KG1 (cell line): ENCODE measurements at places on chromosomes 5 and 9.

DNA sequence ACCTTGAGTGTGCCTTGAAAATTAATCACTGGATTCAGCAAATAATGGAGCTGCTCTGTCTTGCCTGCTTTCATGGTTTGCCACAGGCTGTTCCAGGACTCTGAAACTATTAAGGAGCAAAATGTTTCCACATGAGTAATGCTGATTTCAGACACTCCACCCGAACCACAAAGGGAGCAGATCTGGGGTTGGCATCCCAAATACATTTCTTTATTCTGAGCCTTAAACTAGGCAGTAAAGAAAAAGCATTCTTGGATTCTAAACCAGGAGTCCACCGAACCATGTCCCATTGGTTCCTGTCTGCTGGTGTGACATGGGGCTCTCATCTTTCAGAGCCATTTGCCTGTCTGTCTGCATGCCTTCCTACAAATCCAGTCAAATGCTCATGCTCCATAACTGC, 10.1 kb upstream of the C1QTNF3 start:
- DNase-seq: no peak

- no peak for DNase-seq
These were observed 42.7 kb upstream of the RARS1 start for GRCh38 chr5:168443533-168443932.

DNA sequence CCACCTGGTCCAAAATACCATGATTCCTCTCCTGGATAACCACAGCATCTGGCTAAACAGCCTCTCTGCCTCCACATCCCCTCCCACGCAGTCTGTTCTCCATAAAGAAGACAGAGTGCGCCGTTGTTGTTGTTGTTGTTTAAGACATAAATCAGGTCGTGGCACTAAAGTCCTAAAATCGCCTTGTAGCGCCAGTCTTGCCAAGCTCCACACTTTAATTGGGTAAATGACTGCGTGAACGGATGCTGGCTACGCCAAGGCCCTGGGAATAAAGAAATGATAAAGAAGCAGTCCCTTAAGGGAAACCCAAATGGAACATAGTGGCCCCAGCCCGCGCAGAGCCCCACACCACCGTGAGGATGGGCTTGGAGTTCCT, 364 bp upstream of the SFXN1 start:
- DNase-seq: no peak

DNA sequence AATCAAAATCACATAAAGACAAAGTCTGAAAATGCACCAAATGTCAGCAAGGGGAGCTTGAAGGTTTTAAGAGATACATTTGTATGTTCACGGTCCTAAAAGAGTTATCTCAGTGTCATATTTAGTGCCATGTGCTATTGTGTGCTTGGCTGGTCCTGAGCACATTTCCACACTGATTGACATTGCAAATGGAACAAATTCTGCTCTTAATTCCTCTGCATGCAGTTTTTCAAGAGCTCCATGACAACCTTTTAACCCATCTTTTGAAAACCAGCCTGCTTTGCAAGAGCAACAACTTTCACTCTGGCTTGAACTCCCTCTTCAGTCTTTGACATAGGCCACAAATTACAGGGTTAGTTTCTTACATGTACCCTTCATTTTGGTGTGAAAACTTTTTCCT, 175.4 kb upstream of the ACTBL2 start:
- DNase-seq: no peak

DNA sequence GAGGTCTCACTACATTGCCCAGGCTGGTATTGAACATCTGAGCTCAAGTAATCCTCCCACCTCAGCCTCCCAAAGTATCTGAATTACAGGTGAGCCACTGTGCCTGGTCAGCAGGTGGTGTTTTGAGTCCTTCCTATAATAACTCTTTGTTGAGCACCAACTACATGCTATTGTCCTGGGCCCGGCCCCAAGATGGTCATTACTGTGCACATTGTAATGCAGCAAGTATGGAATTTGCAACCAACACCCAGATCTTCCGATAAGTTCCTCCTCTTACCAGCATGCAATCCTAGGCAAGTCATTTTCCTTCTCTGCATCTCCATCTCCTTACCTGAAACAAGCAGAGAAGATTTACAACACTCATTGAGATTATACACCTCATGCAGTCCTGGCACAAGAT, 510.3 kb upstream of the KLF4 start:
- no peak for DNase-seq

DNA sequence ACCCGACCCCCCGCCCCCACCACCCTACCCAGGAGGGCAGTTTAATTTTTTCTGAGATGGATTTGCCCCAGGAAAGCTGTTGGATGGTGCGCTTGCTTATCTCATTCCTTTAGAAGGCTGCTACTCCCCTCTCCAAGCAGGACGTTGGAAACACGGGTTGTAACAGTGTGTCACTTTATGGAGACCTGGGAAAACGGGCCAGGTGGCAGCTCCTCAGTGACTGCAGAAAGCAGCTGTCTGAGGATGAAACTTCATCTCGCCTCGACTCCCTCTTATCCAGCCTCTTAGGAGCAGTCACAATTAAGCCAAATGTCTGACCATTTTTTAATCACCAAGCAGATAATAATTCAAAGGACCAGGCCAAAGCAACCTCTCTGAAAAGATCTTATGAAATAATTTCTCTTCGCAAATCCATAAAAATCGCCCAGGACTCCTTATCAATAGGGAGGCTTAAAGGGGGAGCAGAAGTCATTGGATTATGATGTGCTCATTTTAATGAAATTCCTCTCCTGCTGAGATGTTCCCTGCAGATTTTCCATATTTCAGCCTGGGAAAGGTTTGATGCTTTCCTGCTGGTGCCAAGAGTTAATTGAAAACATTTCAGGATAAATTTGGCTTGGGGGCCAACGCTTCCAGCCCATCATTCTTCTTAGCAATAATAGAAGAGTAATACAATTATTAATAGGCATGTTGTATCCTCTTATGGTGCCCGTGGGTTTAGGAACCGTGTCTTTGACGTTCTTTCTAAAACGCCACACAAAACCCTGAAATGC, 26.0 kb downstream of the GAS1 start:
- DNase-seq: no peak

- DNase-seq: no peak
These were observed 83.2 kb upstream of the SMIM15 start for GRCh38 chr5:61245486-61245885.

GRCh38 chr5:100446879-100447430, 88.2 kb upstream of the FAM174A start:
- DNase-seq: no peak

GRCh38 chr9:14066831-14067230, 247.1 kb downstream of the NFIB start:
- DNase-seq: no peak

DNA sequence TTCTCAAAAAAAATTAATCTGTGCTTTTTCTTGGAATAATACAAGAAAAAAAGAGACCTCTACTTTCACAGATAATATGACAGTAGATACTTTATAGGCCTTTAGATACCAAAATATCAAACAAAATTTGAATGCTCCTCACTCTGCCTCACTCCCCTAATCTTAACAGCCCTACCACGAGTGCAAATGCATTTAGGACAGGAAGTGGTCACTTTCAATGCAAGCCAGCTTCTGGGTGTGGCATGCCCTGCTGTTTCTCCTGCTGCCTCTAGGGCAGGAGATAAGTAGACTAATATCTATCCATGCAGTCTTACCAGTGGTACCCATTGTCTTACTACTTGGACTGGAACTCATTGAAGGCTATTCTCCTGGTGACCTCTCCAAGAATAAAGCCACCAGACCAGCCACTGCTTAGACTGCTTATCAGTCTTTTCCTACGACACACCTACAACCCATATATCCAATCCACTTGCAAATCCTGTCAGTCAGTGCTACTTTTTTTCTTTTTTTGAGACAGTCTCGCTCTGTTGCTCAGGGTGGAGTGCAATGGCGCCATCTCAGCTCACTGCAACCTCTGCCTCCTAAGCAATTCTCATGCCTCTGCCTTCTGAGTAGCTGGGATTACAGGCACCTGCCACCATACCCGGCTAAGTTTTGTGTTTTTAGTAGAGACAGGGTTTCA, 23.0 kb downstream of the FRRS1L start:
- DNase-seq: no peak

- DNase-seq: no peak
These were observed 14.0 kb upstream of the TCF7 start for GRCh38 chr5:134100283-134101091.

- DNase-seq: peak; percentile 36
These were observed 295.5 kb upstream of the SMC2 start for GRCh38 chr9:103798620-103799019.

- DNase-seq: no peak
These were observed 56.3 kb downstream of the GDA start for GRCh38 chr9:72205513-72205912.

DNA sequence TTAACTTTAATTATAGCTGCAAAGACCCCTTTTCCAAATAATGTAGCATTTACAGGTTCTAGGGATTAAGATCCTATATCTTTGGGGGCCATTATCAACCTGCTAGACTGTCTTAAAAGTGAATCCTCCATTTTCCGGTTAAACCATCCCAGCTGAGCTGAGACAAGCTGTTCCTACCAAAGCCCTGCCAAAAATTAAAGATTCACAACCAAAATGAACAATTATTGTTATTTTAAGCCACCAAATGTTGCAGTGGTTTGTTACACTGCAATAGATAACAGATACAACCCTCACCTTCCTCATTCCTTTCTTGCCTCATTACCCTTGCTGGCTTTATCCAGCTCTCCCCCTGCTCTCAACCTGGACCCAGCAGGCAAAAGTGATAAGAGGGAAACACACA, 343.4 kb downstream of the CDK5RAP2 start:
- no peak for DNase-seq

DNA sequence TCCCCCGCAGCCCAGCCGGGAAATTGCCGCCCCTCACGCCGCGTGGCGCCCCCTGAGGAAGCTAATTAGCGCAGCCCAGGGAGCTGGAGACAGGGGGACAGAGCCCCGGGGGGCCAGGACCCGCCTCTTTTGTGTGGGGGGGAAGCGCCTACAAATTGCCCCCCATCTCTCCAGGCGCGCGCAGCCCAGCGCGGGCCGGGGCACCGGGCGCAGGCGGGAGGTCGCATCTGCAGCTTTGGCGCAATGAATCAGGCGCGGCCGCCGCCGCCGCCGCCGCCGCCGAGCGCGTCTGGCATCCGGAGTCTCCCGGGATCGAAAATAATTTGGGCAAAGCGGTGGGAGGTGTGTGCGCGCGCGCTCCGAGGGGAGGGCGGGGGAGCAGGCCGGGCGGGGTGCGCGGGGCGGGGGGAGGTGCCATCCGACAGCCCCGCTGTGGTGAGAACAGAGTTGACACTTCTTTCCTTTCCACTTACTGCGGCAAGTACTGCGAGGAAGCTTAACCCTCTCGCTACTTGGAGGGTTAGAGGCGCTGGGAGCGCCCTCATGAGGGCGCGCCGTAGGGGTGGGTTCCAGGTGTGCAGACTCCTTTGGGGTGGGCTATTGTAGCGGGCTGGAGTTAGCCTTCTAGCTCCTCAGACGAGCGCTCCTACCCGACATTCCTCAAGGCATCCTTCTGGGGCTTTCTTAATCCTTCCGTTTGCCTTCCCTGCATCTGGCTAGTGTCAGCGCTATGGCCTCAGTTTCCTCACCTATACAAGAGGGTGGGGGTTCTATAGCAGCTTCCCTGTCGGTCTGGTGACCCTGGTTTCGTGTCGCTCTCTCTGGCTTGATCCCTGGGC, 63.1 kb downstream of the CXXC5 start:
- DNase-seq: no peak

GRCh38 chr5:135244620-135245021, 154.4 kb downstream of the MACROH2A1 start:
- no peak for DNase-seq

- no peak for DNase-seq
These were observed 2.8 kb downstream of the SLC6A3 start for GRCh38 chr5:1442222-1443145.

DNA sequence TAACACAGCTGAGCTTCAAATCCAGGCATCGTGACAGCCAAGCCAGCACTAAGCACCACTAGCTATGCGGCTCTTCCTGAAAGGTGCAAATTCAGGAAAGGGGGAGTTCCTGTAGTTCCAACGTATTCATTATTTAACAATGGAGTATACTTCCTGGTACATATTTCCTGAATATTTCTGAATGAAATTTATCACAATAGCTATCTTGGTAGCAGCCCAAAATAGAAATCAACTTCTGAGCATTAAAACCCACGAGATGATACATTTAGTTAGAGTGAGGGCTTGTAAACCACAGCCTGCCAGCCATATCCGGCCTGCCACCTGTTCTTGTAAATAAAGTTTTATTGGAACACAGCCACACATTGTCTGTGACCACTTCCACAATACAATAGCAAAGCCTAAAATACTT, 109.7 kb upstream of the RETREG1 start:
- DNase-seq: peak; percentile 49

DNA sequence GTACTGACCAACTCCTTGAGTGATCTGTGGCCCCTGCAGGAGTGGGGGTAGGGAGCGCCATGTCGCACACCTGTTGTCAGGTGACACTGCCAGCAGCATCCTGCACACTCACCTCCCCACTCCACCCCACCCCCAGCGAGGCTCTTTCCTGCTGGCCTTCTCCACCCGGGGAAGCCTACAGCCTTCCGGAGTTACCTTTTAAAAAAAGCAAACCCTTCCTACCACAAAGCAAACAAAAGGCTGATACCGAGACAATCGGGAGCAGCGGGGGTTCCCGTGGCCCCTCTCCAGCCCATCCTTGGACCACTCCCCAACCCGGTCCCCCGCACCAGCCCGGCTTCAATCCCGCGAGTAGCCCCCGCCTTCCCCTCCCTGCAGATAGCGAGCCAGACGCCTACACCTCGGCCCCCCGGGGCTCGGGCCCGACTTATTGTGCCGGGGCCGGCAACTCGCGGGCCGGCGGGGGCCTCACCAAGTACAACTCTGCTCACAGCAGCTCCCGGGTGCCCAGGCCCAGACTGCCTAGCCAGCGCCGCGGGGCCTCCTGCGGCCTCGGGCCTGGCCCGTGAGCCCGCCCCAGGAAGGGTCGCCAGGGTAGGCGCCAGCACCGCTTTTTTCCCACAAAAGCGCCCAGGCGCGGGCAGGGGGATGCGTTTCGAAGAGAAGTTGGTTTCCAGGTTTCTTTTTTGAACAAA, 724 bp downstream of the MACROH2A1 start:
- no peak for DNase-seq

- DNase-seq: peak; percentile 41
These were observed 82.5 kb downstream of the ESM1 start for GRCh38 chr5:54902791-54903473.

DNA sequence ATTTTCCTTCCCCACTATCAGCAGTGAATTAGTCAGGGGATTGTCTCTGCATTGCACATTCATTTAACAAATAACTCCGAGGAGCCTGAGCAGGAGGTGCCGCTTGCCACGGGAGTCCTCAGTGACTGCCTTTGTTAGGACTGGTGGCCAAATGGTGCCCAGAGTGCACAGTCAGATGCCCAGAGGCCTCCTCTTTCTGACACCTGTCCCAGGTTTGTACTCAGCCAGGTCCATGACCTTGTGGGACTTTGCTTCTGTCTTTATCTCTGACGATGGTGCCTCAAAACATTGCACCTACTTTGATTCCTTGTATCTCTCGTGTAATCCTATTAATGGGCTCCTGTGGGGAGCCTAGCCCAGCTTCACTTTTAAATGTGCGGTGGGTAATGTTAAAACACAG, 4.3 kb downstream of the SRD5A1 start:
- no peak for DNase-seq

- no peak for DNase-seq
These were observed 340.8 kb downstream of the DTWD2 start for GRCh38 chr5:118647587-118647986.
